ENCODE measurements at places on chromosomes 2 and 18. TPM values are rescaled to one million over a fixed set of nuclear protein-coding genes. Genes with fewer than 3 reads are reported as not detected.

The POTEJ gene
- not detected for total RNA-seq

The TBR1 gene
- total RNA-seq = 0.05 TPM

The RNF125 gene
- 0.26 TPM for total RNA-seq

The BOK gene
- 28.3 TPM for total RNA-seq

The PSTPIP2 gene
- 0.29 TPM for total RNA-seq

The LIPT1 gene
- 2.9 TPM for total RNA-seq

The DLGAP1 gene
- total RNA-seq = 0.01 TPM

The CXCR1 gene
- not detected for total RNA-seq

The NTSR2 gene
- total RNA-seq = 0.08 TPM

The NT5C1B gene
- not detected for total RNA-seq

The PFN4 gene
- 2.5 TPM for total RNA-seq

The CLIP4 gene
- 20.3 TPM for total RNA-seq

The WNT6 gene
- 0.17 TPM for total RNA-seq

The ANKRD30BL gene
- not detected for total RNA-seq

The CCDC141 gene
- not detected for total RNA-seq

Data from A549 treated with AZD2906 at 1 μM for 4 hours (cell line).